ENCODE measurements at places on chromosomes 4 and X.

DNA sequence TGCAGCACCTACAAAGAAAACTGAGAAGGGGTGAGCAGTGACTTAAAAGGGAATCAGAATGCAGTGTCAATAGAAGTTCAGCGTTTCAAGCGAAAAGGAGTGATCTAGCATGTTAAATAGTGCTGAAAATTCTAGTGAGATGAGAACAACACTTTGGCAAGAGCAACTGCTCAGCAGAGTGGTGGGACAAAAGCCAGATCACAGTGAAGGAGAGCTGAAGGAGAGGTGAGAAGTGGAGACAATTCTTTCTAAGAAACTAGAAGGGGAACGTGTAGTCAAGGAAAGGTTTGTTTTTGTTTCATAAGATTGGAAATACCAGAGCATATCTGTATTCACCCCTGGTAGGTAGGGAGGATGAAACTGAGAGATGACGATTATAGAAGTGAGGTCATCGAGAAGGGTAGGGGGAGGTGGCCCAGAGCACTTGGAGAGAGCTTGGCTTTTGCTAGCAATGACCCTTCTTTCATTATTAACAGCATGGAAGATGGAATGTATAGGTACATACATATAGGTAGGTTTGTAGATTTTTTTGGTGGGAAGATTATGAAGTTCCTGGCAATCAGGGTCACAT lies 33.7 kb downstream of the SRPX2 start:
- no peak for DNase-seq

- DNase-seq, result no peak
These were observed 738.7 kb upstream of the NDST4 start for GRCh38 chr4:115851918-115852766.

GRCh38 chr4:40842725-40843423 lies 93.1 kb downstream of the NSUN7 start:
- DNase-seq, result no peak

- no peak for DNase-seq
These were observed 11.0 kb upstream of the SH3BP2 start for GRCh38 chr4:2781911-2782310.

- no peak for DNase-seq
These were observed 79.1 kb upstream of the SLC6A14 start for GRCh38 chrX:116357329-116357728.

DNA sequence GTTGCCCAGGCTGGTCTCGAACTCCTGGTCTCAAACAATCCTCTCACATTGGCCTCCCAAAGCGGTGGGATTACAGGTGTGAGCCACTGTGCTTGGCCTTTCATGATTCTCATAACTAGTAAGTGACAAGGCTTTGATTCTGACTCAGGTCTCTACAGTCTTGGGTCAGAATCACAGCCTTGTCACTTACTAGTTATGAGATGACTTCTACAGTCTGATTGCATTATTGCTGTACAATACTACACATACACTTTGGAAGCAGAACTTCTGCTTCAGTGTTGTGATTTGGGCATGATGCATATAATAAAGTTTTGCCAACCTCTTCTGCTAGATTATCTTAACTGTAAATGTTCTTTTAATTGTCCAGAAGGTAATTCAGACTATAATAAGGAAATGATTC lies 123.3 kb downstream of the KDM6A start:
- no peak for DNase-seq

GRCh38 chrX:87299563-87300160 lies 217.9 kb upstream of the KLHL4 start:
- no peak for DNase-seq

GRCh38 chr4:101221294-101221693 lies 126.0 kb downstream of the PPP3CA start:
- DNase-seq, result no peak

DNA sequence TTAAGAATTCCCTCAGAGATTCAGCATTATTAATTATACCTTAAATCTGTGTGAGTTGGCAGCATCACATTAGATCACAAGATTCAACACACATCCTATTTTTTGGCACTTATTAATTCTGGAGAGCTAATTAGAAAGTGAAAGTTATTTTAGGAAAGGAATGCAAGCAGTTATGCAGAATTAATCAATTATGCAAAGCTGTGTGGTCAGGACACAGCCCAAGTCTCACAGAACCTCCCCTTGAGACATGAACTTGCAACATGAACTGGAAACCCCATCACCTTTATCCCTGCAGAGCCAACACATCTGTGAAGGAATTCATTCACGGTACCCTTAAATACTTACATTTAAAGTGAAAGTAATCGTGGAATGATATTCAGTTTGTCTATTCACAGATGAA lies 80.5 kb downstream of the TSPAN5 start:
- no peak for DNase-seq

GRCh38 chr4:170675568-170676262 lies 586.0 kb upstream of the AADAT start:
- DNase-seq, result no peak

DNA sequence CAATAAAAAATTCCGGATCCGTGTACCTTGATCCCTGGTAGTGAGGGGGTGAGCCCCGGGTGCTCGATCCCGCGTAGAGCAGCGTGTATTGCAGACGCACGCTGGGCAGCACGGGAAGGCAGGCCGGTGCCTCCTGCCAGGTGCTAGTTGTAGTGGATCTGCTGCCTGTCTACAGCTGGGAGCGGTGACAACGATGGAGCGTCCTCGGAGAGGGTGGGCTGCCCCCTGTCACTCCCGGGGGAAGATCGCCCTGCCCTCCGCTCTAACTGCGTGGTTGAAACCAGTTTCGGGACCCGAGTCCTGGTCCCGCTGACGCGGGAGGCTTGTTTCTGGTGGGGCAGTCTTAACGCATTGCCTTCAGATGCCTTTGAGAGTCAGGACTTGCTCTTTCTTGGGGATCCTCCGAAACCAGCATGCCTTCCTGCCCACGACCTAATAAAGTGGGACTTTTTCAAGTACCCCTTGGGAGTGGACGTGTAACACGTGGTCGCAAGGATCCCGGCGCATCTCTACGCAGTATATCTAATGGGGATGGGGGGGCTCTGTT lies 2.7 kb upstream of the NKX6-1 start:
- no peak for DNase-seq

DNA sequence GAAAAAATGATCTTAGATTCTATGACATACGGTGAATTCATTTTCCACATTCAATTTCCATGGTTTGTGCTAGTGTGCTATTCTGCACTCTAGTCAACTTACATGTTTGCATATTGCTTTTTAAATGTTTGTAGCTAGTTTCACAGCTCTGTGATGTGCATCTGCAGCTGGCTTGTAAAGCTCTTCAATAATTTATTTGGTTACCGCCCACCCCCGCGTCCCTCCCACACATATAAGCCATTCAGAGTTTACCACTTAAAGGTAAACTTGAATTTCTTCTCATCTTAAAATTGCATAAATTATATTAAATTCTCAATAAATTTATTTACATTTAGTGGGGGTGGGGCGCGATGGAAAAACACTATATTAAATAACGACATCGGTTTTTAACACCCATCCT lies 291 bp upstream of the NBDY start:
- DNase-seq, result no peak

GRCh38 chr4:4225915-4226605 lies 669 bp downstream of the OTOP1 start:
- no peak for DNase-seq

DNA sequence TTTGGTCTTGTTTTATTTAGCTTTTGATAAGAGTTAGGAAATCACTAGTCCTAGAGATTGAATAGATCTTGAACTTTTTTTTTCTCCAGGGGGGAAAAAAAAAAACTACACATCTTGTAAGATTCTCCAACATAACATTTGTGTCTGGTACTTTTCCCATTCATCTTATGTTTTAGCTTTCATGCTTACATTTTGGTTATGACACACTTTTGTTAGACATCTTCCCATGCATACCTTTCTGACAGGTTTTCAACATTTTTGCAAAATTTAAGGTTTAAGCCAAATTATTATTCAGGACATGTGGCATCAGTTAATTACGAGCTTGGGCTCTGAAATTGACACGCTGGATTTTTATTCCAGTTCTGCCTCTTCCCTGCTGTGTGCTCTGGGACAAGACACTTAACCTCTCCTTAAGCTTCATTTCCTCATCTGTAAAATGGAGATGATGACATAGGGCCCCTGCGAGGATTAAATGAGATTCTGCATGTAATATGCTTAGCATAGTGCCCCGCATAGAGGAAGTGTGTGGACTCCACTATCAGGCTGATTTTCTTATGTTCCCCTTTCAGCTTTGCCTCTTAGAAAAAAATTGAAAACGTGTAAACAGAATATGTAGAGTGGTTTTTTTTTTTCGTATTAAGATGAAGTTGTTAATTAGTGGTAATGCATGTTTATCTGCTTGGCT lies 5.3 kb downstream of the KIT start:
- no peak for DNase-seq

GRCh38 chrX:136032370-136032769 lies 47.1 kb downstream of the SLC9A6 start:
- DNase-seq, result no peak

DNA sequence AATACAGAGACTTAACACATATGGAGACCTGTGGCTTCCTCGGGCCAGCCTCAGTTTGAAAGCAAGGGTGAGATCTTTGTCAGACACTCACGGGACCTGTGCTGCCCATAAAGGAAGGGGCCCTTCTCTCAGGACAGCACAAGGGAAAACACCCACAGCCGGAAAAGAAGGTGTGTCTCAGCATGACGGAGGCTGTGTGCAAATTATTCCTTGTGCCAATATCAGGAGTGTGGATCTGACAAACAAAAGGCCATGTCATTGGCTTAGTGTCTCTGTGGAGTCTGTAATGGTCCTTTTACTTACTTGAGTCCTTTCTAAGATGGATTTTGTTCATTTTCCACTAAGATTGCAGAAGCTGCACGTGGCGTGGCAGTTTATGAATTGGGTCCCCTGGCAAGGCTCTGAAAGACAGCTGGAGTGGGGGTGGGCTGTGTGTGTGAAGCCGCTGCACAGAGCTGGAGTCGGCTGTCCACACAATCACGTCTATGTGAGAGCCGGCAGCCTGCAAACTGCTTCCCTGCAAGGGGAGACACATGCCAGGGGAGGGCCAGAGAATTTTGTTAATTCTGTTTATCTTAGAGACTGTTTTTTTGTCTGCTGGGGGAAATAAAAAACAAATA lies 1.9 kb downstream of the ENPP6 start:
- no peak for DNase-seq

- no peak for DNase-seq
These were observed 48.3 kb downstream of the PDK3 start for GRCh38 chrX:24513416-24513815.

DNA sequence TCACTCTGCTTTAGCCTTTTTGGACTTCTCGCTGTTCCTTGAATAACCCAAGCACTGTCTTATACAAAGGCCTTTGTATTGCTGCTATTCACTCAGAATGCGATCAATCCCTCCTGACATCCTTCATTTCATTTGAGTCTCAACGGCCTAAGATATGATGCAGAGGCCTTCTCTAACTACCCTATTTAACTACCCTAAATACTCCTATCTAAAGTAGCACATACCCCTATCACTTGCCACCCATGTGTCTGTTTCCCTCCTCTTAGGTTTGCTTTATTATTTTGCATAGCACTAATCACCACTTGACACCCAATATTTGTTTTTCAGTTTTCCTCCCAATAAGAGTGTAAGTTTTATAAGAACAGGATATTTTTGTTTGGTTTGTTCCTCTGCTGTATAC lies 42.3 kb upstream of the ACSL4 start:
- DNase-seq, result no peak

DNA sequence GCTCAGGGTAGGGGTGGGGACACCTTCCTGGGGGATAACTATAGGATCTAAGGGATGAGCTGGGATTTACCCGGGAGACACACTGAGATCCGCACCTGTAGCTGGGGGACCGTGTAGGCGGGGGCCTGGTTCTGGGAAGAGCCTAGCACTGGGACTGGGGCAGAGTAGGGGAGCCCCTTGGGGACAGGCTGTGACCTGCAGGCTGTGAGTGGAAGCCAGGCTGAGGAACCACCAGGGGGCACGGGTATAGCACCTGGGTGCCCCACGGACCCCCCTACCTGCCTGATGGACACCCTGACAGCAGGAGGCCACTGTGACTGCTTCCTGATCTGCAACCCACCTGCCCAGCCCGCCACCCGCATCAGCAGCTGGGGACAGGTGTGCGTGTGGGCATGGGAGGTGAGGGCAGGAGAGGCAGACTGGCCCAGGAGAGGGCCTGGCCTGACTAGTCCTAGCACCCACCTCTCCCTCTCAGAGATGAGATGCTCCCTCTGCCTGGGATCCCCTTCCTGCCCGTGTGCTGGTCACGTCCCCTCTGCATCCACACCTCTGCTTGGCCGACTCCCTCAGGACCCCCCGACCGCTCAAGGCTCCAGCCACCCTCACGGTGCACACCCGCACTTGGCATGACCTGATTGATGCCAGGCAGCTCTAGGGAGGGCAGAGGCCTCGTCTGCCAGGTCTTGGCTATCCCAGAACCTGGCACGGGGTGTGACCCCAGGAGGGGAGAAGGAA lies 94.2 kb upstream of the NKX1-1 start:
- no peak for DNase-seq

DNA sequence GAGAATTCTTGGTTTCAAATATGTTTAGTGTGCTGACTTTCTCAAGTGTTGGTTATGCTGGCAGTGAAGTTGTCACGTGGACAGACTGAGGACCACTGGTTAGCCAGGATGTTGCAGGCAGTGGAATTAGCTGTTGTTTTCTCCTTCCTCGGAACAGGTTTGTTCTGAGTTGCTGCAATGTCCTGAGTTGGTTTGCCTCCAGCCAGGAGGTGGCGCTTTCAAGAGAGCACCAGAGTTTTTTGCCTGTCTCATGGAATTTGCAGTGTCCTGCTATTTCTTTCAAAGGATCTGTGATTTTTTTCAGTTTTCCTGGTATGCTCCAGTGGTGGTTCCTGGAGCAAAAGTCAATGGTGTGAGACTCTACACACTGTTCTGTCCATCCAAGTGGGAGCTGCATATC lies 158.1 kb upstream of the CXorf66 start:
- no peak for DNase-seq
